ENCODE measurements at places on chromosomes 16 and 17. TPM values are rescaled to one million over a fixed set of nuclear protein-coding genes. Genes with fewer than 3 reads are reported as not detected.

DNA sequence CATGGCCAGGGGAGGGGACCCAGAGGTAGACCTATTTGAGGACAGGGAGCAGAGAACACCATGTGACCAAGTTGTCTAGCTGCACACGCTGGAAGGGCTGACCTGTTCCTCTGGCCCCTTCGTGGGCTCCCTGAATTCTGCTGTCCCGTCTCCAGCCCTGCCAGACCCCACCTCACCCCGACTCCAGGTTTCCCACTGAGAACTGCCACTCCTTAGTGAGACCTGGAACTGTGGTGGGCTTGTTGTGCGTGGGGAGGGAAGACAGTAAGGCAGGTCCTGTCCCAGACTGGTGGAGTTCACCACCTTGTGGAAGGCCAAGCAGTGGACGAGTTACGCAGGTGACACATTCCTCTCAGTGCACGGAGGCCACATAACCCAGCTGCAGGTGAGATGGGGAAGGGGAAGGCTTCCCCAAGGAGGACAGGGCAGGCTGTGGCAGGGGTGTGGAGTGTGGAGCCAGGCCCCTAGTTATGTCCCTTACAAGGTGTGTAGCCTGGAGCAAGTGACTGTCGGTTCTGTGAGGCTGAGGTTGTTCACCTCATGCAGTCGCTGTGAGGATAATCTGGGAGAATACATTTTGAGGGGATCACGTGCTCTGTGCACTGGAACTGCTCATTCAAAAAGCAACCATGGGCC lies 54.7 kb downstream of the USP22 start:
- no peaks in the 10 kb centered on the region for H3K27me3 ChIP-seq
- DNase-seq: no peak
- no peaks in the 10 kb centered on the region for H3K4me1 ChIP-seq

DNA sequence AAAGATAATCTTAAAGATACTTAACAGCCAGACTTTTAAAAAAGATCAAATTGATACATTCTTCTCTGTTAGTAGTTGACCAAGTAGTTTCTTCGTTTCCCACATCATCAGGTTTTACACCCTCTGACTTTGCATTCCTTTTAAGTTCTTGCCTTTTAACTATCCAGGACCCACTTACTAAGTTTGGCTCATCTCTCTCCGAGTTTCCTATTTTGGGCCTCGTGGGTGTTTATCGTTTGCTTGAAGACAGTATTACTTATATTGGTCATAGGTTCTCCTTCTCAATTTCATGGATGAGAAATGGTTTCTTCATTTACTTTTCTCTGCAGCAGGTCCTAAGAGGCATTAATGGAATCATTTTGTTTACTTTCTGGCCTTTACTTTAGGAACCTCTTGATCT lies 43.2 kb downstream of the RPA1 start:
- DNase-seq: no peak
- peaks cover 4% of the 10 kb centered on the region for H3K36me3 ChIP-seq
- H3K4me1 ChIP-seq: no peaks in the 10 kb centered on the region
- H3K27ac ChIP-seq: no peak overlapping the region

GRCh38 chr16:86573215-86573614 lies 5.1 kb upstream of the FOXL1 start:
- peak overlapping the region; percentile 78 for H3K27ac ChIP-seq
- peaks cover 56% of the 10 kb centered on the region for H3K4me1 ChIP-seq
- H3K4me3 ChIP-seq: no peak overlapping the region
- no peaks in the 10 kb centered on the region for H3K27me3 ChIP-seq
- H3K36me3 ChIP-seq: peaks cover 5% of the 10 kb centered on the region
- DNase-seq: no peak

DNA sequence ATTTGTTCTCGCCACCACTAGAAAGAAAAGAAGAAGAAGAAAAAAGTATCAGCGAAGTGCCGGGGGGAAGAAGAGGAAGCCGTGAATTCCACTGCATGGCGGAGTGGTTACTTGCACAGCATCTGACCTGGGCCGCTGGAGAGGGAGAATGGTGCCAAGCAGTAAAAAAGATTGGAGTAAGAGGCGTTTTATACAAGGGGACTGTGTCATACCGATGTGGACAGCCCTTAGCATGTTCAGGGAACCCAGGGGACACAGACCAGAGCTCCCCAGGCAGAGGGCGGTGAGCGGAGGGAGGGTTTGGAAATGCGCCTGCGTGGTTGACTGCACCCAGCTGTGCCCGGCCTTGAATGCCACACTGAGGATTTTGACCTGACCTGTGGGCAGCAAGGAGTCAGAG lies 52.8 kb downstream of the PLXDC1 start:
- H3K4me3 ChIP-seq: no peak overlapping the region
- no peaks in the 10 kb centered on the region for H3K4me1 ChIP-seq
- no peak for DNase-seq
- H3K36me3 ChIP-seq: no peaks in the 10 kb centered on the region

GRCh38 chr17:48632579-48633265 lies 6.6 kb upstream of the HOXB9 start:
- H3K36me3 ChIP-seq: no peaks in the 10 kb centered on the region
- no peak overlapping the region for H3K4me3 ChIP-seq
- peaks cover 87% of the 10 kb centered on the region for H3K27me3 ChIP-seq
- no peaks in the 10 kb centered on the region for H3K4me1 ChIP-seq
- no peak overlapping the region for H3K27ac ChIP-seq

GRCh38 chr17:59757470-59757869 lies 50.0 kb downstream of the VMP1 start:
- no peaks in the 10 kb centered on the region for H3K36me3 ChIP-seq
- H3K27me3 ChIP-seq: no peaks in the 10 kb centered on the region
- peak; percentile 21 for DNase-seq
- no peak overlapping the region for H3K4me3 ChIP-seq

- no peak overlapping the region for H3K4me3 ChIP-seq
- H3K27me3 ChIP-seq: no peaks in the 10 kb centered on the region
Observed at GRCh38 chr17:72399608-72400487, 279.0 kb downstream of the SOX9 start.

The CHST5 gene
- 0.16 TPM for polyA plus RNA-seq

The HBM gene
- polyA plus RNA-seq: not detected

The PIPOX gene
- 0.62 TPM for polyA plus RNA-seq

The PRR11 gene
- 28.8 TPM for polyA plus RNA-seq

The OR3A3 gene
- not detected for polyA plus RNA-seq

The SAMD14 gene
- 9.6 TPM for polyA plus RNA-seq
